ENCODE measurements at places on chromosomes 7 and 10.

GRCh38 chr10:14369906-14370305, 39.2 kb upstream of the FRMD4A start:
- no peak for DNase-seq

DNA sequence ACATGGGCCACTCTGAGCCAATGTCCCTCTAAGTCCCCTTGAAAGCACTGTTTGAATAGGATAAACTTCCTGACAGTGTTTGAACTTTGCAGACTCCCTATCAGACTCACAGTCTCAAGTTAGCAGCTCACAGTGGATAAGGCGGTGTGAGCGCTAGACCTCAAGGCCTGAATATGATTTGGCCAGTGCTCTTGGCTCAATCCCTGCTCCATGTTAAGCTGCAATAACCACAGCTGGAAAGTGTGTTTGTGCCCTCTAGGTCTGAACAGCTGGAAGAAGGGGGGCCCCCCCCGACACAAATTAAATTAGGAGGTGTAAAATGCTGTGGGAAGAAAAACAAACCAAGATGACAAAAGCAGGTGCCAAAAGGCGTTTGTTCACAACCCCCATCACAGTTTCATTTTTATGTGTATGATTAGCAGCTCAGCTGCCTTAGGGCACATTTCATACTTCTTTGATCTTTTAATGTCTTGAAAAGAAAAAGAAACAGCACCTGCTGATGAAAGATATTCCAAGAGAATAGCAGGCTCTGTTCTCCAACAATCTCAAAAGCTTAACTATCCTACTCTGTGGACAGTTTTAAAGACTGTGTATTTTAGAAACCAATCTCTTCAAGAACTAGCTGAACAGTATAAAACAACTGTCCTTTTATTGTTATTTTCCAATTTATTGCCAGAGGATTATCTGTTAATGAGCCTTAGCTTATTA, 167.6 kb downstream of the SNX13 start:
- no peak for DNase-seq

GRCh38 chr10:69486922-69487730, 35.9 kb downstream of the TSPAN15 start:
- no peak for DNase-seq

DNA sequence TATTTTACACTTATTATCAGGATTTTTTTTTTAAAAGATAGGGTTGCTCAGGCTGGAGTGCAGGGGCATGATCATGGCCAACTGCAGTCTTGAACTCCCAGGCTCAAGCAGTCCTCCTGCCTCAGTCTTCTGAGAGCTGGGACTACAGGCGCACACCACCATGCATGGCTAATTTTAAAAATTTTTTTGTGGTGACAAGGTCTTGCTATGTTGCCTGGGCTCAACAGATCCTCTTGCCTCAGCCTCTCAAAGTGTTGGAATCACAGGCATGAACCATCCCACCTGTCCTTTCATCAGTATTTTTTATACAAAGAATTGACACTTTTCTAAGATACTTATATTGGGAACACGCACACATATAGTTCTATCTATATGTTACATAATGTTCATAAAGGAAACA, 99.3 kb downstream of the PIP4K2A start:
- DNase-seq, result no peak

DNA sequence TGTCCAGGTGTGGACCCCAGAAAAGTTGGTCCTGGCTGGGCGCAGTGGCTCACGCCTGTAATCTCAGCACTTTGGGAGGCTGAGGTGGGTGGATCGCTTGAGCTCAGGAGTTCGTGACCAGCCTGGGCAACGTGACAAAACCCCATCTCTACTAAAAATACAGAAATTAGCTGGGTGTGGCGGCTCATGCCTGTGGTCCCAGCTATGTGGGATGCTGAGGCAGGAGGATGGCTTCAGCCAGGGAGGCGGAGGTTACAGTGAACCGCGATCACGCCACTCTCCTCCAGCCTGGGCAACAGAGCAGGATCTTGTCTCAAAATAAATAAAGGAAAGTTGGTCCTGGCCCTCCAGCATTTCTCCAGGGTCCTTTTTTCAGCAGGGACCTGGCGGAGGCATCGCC, 1.4 kb downstream of the NUDT1 start:
- DNase-seq, result no peak

GRCh38 chr10:3064423-3064822, 2.9 kb upstream of the PFKP start:
- DNase-seq, result no peak

DNA sequence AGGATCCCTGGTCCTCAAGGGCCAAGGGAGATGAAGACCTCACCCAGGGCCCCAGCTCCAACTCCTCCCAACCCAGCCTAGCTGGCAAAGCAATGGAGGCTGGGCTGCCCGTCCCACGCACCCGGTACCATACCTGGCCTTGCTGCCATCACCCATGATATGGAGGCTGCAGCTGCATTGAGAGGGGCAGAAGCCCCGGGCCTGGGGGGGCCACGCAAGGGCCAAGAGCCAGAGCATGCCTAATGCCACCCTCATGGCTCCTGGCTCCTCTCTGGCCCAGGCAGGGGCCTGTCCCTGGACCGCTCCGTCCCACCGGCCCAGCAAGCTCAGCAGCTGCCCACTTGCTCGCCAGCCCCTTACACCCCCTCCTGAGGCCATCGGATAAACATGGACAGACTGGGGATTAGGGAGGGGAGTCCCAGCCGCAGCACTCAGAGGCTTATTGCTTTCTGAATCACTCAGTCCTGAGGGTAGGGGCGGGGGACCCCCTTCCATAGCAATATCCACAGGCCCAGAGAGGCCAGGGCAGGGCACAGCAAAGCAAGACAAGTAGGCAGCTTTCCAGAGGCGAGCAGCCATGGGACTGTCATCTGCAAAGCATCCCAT, at the start of gene LRIT1:
LRIT1 (minus strand) TSS at position 362 of the 606 bp plus-strand sequence; CDS start at position 255, 107 bp downstream.
- no peak for DNase-seq

GRCh38 chr7:19295376-19295775, 150.2 kb upstream of the FERD3L start:
- no peak for DNase-seq

DNA sequence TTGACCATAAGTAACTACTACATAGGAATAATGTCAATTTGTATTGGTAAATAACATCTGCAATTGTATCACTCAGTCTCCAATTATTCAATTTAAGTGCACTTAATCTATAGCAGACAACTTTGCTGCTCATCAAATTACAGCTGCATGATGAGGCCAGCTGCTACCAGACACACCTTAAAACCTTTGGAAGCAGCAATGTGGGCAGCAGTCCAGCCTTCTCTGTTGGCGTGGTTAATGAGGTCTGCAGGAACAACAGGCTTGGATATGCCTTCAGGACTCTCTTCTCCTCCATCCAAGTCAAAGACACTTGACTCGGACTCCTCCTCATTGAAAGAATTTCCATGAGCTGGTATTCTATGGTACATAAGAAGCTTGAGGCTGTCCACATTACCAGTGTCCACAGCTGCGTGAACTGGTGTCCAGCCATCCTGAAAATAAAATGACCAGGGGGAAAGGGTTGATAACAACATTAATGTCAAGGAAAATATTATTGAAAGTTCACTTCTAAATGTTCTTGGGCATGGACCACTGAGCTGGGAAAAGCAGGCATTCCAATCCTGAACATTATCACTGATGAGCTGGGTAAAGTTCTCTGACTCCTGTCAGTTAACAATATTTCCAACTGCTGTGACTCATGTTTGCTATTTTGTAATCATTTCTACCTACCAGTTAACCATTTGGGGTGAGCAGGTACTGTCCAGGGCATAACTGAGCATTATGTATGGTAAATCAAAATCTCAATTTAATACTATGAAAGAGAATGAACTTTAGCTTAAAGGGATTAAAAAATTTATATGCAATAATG, 95.7 kb downstream of the CTTNBP2 start:
- no peak for DNase-seq

DNA sequence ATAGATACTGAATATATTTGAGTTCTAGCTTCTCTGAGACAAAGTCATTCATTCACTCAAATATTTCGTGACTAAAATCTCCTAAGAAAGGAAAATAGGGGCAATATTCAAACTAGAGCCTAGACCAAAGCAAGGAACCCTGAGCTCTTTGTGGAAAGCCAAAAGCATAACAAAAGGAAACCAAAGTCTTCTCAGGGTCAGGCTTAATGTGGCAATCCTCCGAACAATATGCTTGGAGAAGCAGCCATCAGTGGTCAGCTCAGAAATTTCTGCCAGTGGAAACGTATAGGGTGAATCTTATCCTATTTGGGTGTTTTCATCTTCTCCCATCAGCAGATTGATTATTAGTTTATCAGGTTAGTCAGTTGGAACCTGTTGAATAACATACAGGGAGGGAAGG, 151.3 kb upstream of the SLC13A1 start:
- no peak for DNase-seq

GRCh38 chr7:155731871-155732270, 80.4 kb downstream of the SHH start:
- no peak for DNase-seq
